ENCODE measurements at places on chromosomes 5 and 9.

GRCh38 chr9:31699836-31700235, 684.6 kb upstream of the ACO1 start:
- no peak for DNase-seq

DNA sequence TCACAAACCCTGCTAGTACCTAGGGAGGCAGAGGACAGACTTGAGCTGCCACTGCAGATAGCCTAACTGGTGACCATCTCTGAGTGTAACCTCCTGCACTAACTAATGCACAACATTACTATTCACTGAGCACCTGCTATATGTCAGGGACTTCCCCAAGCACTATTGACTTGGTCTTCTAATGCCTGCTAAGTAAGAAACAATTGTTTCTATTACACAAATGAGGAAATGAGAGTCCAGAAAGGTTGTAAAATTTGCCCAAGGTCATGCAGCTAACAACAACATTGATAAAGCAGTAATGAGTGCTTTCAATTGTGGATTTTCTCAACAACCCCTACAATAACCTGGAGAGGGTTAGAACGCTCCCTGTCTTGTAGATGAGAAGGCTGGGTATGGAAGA, 183.7 kb downstream of the ZNF462 start:
- no peak for DNase-seq

GRCh38 chr5:121628783-121629182, 222.9 kb upstream of the FTMT start:
- DNase-seq = no peak

DNA sequence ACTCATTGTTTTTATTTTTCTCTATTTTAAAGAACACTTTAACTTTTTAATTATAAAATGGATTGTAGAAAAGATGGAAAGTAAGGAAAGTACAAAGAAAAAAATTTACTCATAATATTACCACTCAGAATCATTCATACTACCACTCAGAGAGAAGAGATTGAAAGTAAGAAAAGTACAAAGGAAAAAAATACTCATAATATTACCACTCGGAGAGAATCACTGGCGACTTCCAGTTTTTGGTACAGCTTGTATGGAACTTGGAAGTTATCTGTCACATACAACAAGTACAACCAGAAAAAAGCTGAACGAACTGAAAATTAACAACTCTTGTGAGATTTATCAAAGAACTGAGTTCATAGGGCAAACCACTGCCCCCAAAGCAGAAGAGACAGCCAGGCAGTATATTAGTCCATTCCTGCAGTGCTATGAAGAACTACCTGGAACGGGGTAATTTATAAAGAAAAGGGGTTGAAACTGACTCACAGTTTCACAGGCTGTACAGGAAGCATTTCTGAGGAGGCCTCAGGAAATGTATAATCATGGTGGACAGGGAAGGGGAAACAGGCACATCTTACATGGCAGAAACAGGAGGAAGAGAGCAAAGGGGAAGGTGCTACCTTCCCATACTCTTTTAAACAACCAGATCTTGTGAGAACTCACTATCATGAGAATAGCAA, 183.9 kb downstream of the SMARCA2 start:
- DNase-seq = no peak

- DNase-seq = no peak
These were observed 24.6 kb downstream of the C5orf58 start for GRCh38 chr5:170257370-170257769.

DNA sequence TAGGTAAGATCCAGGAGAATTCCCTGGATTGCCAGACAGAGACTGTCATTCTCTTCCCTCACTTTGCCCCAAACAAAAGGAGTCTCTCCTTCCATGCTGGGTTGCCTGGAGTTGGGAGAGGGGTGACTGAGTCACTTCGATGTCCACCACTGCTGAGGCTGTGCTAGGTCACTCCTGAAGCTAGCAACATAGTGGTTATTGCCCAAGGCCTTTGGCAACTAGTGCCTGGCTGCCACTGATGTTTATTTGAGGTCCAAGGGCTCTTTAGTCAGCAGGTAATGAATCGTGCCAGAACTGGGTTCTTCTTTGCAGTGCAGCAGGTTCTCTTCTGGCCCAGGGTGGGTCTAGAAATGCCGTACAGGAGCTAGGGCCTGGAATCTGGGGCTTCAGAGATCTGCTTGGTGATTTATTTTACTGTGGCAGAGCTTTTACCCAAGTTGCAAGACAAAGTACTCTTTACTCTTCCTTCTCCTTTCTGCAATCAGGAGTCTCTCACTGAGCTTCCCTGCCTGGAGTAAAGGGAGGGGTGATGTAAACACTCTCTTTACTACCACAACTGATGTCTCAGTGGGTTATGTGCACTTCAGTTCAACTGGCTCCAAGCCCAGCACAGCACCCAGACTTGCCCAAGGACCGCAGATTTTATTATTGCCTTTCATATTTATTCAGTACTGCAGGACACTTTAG, 155.7 kb upstream of the SH3GL2 start:
- no peak for DNase-seq
